NCI-H1105 treated with DMSO at 0.1 percent for 48 hours (cell line): ENCODE measurements at places on chromosomes 5 and 9.

DNA sequence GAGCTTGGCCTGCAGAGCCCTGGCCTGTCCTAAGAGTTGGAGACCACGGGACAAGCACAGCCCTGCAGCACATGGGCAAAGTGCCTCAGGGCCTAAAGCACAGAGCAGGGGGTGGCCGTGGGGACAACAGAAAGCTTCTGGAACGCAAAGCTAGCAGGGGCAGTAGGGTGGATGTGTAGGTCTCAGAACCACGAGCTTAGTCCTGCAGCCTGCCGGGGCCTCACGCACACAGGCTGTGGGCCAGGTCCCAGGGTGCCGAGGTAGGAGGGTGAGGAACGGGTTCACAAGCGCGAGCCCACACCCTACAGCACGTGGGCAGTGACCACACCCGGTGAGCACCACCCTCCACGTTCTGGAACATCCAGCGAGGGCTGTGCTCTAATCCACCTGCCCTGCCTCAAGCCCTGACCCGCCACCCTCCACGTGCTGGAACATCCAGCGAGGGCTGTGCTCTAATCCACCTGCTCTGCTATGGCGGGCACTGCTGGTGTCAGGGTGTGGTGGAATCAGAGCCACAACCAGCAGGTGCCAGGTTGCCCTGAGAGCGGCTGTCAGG, 9.3 kb downstream of the CLPTM1L start:
- no peak for DNase-seq

- no peak for DNase-seq
These were observed 76.5 kb upstream of the PJA2 start for GRCh38 chr5:109486200-109486804.

GRCh38 chr5:75524591-75524990, 12.9 kb downstream of the POLK start:
- DNase-seq, result no peak

DNA sequence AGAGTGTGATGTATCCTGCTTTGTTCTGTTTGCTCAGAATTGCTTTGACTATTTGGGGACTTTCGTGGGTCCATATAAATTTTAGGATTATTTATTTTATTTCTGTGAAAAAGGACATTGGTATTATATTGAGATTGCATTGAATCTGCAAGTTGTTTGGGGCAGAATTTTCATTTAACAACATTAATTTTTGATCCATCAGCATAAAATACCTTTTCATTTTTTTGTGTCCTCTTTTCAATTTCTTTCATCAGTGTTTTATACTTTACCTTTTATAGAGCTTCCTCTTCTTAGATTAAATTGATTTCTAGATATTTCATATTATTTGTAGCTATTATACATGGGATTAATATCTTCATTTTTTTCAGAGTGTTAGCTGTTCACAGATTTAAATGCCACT, 40.8 kb upstream of the FBXL7 start:
- no peak for DNase-seq

GRCh38 chr5:78113689-78114264, 180.7 kb downstream of the AP3B1 start:
- DNase-seq, result no peak

GRCh38 chr9:109789971-109790370, 10.0 kb downstream of the PALM2AKAP2 start:
- DNase-seq, result no peak

GRCh38 chr9:20355022-20355421, 267.3 kb downstream of the MLLT3 start:
- DNase-seq, result no peak

DNA sequence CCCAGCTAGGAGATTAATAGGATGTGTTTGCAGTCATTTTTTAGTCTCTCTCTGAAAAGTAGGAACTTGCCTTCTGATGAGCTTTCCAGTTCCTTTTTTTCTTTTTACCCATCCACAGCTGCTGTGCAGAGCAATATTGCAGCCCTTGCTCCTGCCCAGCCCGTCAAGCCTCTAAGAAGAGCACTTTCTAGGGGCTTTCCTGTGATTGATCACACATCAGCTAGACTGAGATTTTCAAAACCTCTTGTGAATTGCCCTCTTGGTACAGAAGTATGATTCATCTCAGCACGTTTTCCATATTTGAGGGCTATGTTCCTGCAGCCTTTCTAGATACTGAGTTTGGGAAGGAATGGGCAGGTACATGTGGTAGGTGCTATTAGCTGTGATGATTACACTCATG, 93.9 kb downstream of the GALNT10 start:
- DNase-seq, result no peak

GRCh38 chr5:7393921-7394799, 1.8 kb upstream of the ADCY2 start:
- DNase-seq, result no peak

- no peak for DNase-seq
These were observed 71.3 kb downstream of the GLIS3 start for GRCh38 chr9:4228606-4229005.

GRCh38 chr5:36531401-36531800, 75.0 kb upstream of the SLC1A3 start:
- no peak for DNase-seq

DNA sequence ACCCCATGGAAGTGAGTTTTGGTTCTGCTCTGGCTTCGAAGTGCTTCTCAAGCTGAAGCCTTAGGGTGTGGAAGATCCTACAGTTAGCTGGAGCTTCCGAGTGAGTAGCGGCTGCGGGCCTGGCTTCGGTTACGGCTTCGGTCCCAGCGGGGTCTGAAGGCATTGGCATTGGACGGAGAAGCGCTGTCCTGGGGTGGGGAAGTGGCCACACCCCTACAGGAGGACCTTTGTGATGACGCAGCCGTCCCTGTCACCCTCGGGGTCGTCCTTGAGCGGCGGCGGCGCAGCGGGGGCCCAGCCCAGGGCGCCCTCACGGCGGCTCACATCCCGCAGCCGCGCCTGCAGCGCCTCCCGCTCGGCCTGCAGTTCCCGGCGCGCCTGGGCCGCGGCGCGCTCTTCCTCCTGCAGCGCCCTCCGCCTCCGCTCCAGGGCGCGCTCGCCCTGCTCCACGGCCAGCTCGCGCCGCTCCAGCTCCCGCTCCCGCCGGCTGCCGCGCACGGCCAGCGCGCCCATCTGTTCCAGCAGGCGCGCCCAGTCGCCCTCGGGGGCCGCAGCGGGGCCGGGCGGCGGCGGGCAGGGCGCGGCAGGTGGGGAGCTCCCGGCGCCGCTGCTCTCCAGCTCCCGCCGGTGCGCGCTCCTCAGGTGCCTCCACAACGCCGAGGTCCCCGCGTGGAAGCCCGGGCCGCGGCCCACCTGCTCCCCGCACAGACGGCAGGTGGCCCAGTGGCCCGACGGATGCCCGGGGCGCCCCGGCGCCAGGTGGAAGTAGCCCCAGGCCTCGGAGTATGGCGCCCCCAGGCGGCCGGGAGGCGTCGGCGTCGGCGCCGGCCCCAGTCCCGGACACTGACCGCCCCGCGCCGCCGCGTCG, 9.9 kb downstream of the ZBED3 start:
- DNase-seq, result peak; percentile 49

DNA sequence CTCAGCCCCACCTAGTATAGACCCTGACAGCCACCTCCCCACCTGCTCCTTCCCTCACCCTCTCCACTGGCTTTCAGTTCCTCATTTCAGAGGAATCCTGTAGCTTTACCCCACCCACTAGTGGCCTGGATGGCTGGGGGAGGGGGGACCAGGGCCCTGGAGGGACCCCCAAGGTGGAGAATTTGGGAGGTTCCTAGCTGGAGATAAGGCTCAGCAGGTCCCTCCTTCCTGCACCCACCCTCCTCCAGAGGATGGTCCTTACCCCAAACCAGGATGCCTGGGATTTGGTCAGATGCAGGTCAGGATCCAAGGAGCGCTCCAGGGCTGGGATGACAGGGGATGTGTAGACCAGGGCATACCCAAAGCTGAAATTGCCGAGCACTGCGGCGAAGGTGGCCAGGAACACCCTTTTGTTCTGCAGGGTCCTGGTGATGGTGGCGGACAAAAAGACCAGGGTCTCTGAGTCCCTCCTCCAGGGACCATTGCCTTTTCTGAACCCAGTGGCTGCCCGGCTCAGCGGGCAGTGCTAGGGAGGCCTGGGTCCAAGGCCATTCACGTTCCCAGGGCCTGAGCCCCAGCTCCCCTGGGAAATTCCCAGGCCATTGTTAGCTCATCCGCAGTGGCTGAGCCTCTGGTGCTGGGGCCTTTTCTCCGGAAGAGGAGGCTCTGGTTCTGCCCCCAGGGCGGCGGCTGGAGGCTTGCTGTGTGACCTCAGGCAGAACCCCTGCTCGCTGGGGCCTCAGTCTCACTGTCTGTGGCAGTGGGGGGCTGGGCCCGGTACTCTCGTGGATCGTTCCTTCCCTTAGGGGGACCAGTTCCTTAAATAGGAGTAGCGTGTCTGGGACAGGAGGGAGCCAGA, 678 bp downstream of the SLC2A6 start:
- no peak for DNase-seq

GRCh38 chr9:136372561-136373299, 739 bp downstream of the CARD9 start:
- DNase-seq, result no peak

GRCh38 chr5:73558950-73559349, 6.5 kb downstream of the ANKRA2 start:
- no peak for DNase-seq

GRCh38 chr5:72470826-72471225, 36.4 kb downstream of the ZNF366 start:
- no peak for DNase-seq

- no peak for DNase-seq
These were observed 440.9 kb downstream of the ENC1 start for GRCh38 chr5:74199436-74200210.

- DNase-seq, result no peak
These were observed 15.2 kb downstream of the EXD3 start for GRCh38 chr9:137407590-137408300.

DNA sequence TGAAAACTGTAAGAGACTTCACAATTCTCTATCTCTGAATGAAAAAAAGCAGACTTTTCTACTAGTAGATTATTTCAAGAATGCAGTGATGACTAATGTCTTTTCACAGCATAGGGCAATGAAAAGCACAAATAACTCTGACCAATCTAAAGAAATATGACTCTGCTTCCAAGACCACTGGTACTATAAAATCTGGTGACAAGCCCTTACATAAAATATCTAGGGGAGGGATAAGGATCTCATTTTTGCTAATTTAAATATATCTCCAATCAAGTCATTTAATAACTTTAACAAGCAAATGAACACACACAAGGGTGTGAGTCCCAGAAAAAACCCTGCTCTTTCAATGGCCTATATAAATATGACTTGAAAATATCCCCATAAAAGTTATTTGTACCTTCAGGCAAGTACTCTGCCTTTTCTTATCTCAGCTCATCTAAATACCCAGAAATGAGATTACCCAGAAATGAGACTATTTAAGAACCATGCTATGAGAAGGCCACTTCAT, 105.2 kb downstream of the GNAQ start:
- no peak for DNase-seq

- peak; percentile 7 for DNase-seq
These were observed 333.2 kb downstream of the NDUFS4 start for GRCh38 chr5:53893626-53894025.

DNA sequence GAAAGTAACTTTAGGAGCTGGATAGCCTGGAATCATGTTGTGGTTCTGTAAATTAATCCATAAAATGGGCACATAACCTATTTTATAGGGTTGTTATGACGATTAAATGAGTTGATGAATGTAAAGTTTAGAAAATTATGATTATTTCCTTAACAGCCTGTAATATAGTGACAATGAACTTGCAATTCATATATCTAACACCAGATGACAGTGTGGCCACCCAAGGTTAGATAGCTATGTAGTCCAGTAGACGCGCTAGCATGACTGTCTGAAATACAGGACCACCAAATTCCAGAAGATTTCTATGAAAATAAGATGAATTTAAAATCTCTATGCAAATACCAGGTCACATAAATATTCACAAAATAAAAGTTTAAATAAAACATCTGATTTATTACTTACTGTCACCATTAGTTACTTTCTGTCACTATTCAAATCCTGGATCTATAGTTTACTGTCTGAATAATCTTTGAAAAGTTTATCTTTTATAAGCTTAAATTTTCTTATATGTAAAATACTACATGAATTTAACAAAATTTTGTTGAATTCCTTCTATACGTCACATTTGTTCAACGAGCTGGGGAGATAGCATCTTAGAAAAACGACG, 26.1 kb upstream of the MACIR start:
- DNase-seq, result peak; percentile 4

GRCh38 chr9:216866-217265, 2.2 kb downstream of the DOCK8 start:
- no peak for DNase-seq

DNA sequence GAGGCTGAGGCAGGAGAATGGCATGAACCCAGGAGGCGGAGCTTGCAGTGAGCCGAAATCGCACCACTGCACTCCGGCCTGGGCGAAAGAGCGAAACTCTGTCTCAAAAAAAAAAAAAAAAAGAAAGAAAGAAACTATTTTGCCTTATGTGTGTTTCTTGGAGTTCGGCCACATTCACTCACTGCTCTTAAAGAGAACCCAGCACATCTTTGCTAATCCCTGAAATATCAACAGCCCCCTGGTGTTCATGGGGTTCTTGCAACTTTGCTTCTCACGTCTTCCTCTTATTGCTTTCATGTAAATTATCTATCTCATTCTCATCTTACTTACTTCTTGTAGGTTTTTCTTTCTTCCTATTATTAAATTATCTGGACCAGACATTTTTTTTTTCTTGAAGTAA, 126.3 kb upstream of the ASTN2 start:
- no peak for DNase-seq

DNA sequence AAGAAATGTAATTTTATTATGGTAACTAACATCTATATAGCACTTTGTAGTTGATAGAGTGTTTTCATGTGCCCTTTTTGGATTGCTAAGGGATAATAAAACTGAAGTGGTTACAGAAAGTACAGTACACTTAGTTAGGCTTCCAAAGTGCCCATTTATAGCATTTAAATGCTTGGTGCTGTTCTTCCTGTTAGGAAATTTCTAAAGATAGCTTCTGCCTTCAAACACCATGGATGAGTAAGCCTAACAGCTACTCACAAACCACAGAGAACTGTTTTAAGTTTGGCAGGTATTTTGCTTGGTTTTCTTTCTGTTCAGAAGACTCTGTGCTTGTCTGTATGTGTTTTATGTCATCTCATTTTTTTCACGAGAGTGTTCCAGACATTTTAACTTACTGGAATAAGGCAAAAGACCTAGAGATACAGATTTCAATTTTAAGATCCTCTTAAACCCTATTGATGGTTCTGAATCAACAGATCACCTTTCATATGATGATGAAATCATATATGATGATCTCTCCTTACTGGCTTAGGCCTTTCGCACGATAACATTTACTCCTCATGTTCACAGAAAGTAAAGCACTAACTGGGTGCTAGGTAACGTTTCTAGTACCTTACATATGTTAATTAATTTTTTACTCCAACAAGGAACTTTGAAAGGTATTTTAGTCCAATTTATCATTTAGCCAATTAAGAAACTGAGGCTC, 4.4 kb downstream of the RIMOC1 start:
- DNase-seq, result no peak

DNA sequence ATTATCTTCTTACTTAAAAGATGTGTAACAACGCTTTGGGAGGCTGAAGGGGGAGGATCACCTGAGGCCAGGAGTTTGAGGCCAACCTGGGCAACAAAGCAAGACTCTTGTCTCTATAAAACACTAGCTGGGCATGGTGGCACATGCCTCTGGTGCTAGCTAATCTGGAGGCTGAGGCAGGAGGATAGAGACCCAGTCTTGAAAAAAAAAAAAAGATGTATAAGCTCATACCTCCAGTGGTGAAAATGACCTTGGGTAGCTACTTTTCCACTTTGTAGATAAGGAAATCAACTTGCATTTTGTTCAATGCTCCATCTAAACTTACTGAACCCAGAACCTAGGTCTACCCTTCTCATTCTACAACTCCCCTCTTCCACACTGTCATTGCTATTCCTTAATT, 16.6 kb downstream of the ARRDC3 start:
- DNase-seq, result no peak
